Activated CD4-positive, CD25-positive, alpha-beta regulatory T cell treated with anti-CD3 and anti-CD28 coated beads, Interleukin-2, amount 50 U/mL, for 24 hours (primary cell): ENCODE measurements at places on chromosomes 3 and 15.

GRCh38 chr3:43525941-43526607 is 95.7 kb downstream of the ANO10 start:
- ATAC-seq: no peak

DNA sequence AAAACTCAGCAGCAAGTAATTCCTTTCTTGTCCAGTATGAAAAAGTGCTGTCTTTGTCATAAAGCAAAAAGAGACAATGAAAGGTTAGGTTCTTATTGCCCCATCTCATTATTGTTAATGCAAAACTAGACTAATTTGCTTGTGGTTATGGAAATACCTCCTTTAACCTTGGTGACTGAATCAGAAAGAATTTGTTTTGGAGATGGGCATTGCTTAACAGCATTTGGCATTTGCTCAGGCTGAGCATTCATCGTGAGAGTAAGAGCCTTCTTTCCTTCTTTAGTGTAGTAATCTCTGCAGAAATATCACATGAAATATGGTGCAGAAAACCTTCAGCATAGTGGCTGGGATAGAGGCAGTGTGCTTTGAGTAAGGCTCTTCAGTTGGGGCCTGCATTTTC is 103.1 kb downstream of the CNTN6 start:
- no peak for ATAC-seq

DNA sequence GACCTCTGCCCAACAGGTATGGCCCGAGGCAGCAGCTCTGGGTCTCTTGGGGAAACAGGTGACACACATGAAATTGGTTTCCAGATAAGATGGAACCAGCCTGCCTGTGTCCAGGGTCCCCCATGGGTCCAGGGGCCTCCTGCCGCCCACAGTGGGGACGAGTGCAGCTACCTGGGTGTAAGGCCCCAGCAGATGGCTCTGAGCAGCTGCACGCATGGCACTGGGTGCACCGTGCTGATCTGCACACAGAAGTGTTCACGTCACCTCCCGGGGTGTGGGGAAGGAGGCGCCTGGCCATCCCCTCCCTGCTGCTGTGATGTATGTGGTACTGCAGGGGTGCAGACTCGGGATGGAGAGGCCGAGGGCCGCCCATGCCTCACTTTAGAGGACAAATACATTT is 63.6 kb downstream of the NIPA2 start:
- ATAC-seq: no peak

DNA sequence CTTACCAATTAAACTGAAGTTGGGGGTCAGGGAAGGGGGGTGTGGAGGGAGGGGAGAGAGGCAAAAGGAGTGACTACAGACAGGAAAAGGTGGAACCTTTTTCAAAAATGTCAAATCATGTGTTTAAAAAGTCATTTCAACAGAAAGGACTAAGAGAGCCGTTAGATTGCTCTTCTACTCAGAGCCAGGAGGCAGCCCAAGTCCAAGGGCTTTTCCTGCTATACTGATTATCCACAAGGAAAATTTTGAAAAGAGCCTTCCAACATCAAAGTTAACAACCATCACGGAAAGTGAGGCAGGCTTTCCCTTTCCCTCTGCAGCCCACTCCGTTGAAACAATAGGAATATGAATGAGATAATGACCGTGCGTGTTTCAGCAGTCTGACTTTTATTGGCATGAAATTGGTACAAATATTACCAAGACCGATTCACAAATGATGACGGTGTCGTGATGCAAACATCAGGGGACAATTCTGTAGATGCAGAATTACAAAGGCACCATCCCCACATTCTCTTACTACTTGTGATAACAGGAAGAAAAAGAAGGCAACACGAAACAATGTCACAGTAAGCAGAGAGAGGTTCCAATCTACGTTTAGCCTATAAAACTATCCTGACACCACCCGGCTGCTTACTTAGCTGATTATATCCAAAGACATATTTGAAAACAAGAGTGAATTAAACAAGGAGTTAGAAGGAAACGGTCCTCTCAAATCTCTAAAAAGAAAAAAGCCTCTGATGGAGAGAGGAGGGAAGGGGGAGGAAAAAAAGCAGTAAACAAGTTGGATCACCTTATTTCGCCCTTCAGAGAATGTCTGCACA is 453.7 kb downstream of the FOXP1 start:
- peak; percentile 10 for ATAC-seq

DNA sequence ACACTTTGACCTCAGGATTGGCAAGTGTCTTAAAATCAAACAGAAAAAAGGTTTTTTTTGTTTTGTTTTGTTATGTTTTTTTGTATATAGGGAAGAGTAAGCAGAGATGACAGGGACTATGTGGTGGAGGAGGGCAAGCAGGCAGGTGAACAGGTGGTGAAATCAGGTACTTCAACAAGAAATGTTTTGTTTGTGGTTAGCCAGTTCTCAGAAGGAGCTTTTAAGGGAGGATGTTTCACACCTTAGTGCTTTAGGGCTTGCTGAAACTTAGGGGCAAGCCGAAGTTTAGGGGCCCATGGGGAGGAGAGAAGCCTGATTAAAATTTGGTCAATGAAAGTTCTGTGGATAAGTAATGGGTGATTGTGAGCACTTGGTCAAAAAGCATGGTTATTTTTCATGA is 370.7 kb upstream of the SLCO3A1 start:
- ATAC-seq: peak; percentile 44

DNA sequence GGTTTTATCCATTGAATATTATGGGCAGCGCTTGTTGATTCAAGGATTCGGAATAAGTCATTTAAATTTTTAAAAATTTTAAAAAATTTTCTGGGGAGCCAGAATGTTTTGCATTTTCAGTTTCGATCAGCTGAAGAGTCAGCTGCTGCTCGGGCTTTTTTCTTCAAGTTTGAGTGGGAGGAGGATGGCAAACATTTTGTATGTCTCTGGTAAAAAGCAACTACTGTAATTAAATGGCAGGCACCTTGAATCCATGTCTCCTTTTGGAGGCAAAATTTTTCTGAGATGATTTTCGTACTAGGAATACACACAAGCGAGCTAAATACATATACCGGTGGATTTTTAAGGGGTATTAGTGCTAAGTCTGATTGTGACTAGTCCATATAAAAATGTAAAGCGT is 612 bp downstream of the C3orf38 start:
- no peak for ATAC-seq

GRCh38 chr3:86410587-86410986 is 580.4 kb downstream of the VGLL3 start:
- no peak for ATAC-seq

GRCh38 chr15:91021516-91022074 is 799 bp downstream of the VPS33B start:
- no peak for ATAC-seq

DNA sequence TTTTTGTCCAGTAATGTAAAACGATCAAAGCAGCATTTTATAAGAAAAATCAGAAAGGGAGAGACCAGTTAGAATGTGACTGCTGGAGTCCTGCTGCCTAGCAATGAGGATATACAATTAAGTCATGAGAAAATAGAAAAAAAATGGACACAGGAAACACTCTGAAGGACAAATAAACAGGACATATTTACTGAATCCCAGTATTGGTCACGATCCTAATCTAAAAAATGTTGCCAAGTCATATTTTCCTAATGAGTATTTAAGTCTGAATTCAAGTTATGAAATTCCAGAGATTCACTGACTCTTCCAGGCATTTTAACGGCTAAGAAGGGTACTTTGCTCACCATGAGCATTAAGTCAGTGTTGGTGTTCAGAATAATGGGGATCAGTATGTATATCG is 154.3 kb upstream of the CCDC54 start:
- no peak for ATAC-seq

- no peak for ATAC-seq
Observed at GRCh38 chr3:47425383-47425778, 44.6 kb downstream of the PTPN23 start.

DNA sequence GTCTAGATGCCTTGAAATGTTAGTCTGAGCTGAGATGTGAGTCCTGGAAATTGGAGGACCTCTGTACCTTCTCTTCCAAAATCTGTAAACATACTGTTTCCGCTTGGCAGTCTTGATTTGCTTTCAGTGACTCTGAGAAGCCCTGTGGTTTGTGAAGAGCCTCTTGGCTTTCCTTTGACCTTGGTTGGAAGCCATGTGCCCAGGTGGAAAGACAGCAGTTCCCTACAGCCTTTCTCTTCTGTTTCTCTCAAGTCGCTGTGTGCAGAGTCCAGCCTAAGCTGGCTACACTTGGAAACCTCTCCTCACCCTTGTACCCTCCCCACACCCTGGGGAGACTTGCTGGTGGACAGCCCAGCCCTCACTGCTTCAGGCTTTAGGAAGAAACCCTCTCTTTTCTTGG is 129.8 kb upstream of the CTDSPL start:
- ATAC-seq: no peak

GRCh38 chr3:58120075-58120812 is 90.5 kb downstream of the DNASE1L3 start:
- ATAC-seq: no peak

DNA sequence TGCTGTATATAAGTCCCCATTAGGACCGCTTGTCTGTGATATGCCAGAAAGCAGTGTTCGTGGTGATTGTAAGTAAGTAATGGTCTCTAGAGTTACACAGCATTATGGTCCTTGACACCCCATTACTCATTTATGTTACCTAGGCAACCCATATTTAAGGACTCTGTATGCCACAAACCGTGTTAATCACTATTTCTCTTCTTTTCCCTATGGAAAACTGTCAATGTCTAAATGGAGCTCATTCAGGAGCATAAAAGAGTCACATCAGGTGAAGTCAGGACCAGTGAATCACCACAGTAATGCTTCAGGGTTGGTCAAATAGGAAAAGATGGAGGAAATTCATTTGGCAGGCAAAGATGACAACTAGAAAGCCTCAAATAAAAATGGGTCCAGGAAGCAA is 146.6 kb upstream of the PEX5L start:
- no peak for ATAC-seq

- ATAC-seq: no peak
Observed at GRCh38 chr3:151579571-151580270, 118.9 kb upstream of the IGSF10 start.

DNA sequence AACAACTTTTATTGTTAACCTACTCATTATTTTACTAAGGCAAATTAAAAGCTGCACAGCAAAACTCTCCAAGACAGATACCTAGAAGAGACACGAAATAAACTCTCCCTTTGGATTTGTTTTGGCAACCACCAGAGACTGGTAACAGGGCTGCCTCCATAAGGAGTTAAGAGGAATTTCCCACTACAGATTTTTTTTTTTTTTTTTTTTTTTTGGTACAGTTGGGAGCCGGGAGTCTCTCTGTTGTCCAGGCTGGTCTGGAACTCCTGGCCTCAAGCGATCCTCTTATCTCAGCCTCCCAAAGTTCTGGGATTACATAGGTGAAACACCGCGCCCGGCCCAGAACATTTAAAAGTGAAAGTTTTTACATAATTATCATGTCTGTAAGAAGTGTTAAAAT is 73.6 kb upstream of the VGLL4 start:
- no peak for ATAC-seq

- no peak for ATAC-seq
Observed at GRCh38 chr3:10753964-10754363, 62.1 kb upstream of the SLC6A11 start.

DNA sequence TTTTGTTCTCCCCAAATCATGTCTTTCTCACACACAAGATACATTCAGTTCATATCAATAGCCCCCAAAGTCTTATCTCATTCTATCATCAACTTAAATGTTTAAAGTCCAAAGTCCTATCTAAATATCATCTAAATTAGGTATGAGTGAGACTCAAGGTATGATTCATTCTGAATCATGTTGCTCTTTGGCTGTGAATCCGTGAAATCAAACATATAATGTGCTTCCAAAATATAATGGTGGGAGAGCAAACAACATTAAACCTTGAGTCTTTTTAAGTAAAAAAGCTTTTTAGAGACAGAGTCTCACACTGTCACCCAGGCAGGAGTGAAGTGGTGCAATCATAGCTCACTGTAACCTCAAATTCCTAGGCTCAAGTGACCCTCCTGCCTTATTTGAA is 139.1 kb downstream of the SAMMSON start:
- ATAC-seq: no peak

DNA sequence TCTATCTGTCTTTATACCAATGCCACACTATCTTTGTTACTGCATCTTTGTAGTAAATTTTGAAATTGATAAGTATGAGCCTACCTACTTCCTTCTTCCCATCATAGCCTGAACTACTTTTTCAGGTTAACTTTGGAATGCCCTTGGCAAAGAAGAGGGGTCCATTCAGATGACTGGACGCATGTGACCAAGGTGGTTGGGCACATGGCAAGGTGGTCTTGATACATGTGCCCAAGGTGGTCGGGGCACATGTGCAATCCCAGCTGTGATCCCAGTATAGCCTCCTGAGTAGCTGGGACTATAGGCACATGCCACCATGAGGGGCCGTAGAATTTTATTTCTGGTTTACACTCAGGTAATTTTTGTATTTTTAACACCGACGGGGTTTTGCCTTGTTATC is 330.2 kb downstream of the GABRB3 start:
- ATAC-seq: no peak

GRCh38 chr15:24944954-24945353 is 9.8 kb upstream of the SNRPN start:
- no peak for ATAC-seq

- no peak for ATAC-seq
Observed at GRCh38 chr15:29348336-29348914, 78.8 kb upstream of the NSMCE3 start.

DNA sequence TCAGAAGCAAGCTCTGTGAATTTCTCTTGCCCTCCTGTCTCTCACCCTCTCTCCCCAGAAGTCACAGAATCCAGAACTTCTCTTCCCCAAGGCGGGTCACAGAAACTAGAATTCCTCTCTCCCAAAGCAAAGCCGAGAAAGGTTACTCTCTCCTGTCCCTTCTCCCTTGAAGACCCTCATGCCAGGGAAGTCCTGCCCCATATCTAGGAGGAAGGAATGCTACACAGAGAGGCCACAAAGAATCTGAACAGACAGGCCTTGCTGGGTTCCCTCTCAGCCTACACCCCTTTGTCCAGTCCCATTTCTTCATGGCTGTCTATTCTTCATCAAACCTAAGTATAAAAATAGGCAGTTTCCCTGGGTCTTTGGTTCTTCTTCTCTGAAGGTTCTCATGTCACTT is 29.8 kb downstream of the ANP32A start:
- no peak for ATAC-seq

GRCh38 chr3:118436697-118437262 is 597.9 kb downstream of the IGSF11 start:
- no peak for ATAC-seq
